Stimulated activated CD8-positive, alpha-beta memory T cell treated with anti-CD3 and anti-CD28 coated beads, Interleukin-2, amount 100 ng/mL, for 1 hour (primary cell): ENCODE measurements at places on chromosomes 5 and 9.

DNA sequence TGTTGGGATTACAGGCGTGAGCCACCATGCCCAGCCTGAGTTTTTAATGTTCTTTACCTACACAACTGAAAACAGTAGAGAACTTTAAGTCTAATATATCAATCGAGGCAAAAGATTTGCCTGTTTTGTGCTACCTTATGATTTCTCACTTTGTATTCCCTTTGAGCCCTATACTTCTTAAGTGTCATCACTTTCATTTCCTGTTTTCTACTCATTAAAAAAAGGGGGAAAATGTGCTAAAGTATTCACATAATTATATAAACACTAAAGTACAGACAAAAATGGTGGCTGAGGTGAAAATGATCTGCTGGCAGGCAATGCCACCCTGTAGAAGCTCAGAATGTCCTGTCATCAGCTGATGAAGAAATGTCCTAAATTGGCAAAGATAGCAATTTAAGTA lies 23.6 kb downstream of the ATG10 start:
- no peak for DNase-seq

GRCh38 chr9:116952436-116952810 lies 265.3 kb downstream of the TRIM32 start:
- no peak for DNase-seq

GRCh38 chr5:118956727-118957126 lies 31.6 kb downstream of the DTWD2 start:
- DNase-seq: no peak

GRCh38 chr5:132669966-132670882 lies 3.6 kb upstream of the IL4 start:
- DNase-seq: no peak

DNA sequence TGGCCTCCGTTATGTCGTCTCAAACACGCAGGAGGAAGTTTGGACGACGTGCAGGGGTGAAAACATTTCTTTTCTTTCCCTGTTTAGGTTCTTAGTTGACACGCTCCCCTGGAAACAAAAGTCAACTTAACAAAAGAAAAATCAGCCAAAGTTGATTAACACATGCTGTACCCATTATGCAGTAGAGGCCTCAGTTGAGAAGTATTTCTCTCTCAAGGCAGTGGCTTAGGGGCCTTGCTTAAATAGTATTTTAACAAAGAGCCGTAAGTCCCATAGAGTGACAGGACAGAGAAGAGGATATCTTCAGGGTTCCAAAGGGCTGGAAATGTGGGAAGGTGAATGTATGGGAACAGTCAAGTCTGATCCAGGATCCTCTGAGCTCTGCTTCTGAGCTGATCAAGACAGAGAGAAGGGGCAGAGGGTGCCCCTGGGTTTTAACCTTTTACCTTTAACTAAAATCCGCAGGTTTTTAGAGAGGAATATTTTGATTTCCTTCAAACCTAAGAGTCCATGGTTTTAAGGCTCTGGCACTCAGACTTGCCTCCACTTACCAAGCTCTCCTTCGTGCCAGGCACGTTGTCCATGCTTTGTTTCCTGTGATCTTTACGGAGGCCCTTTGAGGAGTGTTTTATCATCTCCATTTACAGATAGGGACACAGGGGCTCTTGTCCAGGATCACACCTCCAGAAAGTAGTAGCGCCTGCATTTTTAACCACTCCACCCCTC lies 629 bp upstream of the CD74 start:
- no peak for DNase-seq

GRCh38 chr9:76292246-76292645 lies 102.0 kb downstream of the RFK start:
- no peak for DNase-seq

- no peak for DNase-seq
Observed at GRCh38 chr5:86175224-86175623, 442.5 kb upstream of the COX7C start.

DNA sequence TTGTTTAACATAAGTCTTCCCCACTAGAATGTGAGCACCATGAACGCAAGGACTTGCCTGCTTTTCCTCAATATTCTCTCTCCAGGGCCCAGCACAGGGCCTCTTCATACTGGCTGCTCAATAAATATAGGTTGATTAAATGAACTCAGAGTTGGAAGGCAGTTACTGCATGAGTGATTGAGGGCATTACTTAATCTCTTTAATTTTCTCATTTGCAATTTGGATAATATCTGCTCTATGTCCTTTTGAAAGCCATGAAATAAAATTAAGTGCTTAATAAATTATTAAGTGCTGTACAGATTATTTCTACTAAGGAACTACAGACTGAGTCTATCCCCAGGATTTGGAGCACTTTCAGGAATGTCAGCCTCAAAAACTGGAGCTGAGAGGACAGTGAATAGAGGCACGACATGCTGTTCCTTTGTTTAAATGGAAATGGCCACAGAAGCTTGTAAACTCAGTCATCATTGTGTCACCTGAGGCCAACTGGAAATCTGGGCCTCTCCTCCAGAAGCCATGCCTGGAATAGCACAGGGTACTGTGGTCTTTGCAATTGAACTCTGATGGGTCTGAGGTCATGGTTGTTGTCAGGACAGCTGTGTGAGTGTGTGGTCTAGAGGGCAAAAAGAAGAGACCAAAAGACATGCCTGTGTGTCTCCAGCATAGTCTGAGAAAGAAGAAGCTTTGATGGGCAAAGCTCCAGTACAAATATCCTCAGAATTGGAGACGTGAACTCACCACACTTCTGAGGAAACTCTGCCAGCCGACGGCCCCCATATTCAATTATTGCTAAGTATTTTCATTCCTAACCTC lies 86.1 kb downstream of the SH3TC2 start:
- DNase-seq: no peak

DNA sequence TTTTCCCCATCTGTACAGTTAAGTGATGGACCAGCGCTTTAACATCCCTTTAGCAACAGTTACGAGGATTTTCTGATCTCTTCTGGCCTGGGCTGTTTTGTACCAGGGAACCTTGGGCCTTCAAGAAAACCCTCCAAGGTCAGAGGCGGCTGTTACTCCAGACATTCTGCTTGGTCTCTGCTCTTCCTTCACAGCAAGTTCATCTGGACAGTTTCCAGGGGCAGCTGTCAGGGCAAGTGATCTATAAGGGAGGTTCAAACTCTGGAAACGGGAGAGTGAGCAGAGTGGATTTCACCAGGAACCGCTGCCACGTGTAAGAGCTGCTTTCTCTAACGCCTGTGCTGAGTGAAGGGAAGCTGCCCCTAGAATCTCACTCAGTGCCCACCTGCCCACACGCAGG lies 36.7 kb downstream of the ZNF618 start:
- no peak for DNase-seq

- DNase-seq: no peak
Observed at GRCh38 chr5:37111426-37112382, 137.5 kb downstream of the CPLANE1 start.

- DNase-seq: no peak
Observed at GRCh38 chr9:77507212-77507961, 140.7 kb downstream of the GNA14 start.

- no peak for DNase-seq
Observed at GRCh38 chr5:36630201-36631145, 24.1 kb downstream of the SLC1A3 start.

GRCh38 chr5:74539986-74540385 lies 100.5 kb downstream of the ENC1 start:
- DNase-seq: no peak

DNA sequence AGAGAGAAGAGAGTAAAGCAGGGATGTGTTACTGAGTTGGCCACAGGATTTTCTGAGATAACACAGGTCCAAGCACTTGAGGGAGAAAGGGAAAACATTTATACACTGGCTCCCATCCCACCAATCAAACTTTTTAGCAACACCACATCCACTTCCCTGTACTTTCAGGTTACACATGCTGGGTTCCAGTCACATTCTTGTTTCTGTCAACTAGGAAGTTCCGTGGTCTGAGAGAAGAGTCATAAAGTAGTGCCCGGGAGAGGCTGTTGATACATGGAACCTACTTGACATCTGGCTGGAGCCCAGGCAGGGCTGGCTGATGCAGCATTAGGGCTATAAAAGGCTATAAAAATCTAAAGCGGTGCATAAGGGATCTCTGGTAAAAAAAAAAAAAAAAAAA lies 473.9 kb upstream of the COX7C start:
- DNase-seq: no peak

- DNase-seq: no peak
Observed at GRCh38 chr5:39266442-39266841, 47.1 kb upstream of the FYB1 start.

GRCh38 chr5:127976991-127977717 lies 106.4 kb upstream of the SLC12A2 start:
- DNase-seq: no peak

DNA sequence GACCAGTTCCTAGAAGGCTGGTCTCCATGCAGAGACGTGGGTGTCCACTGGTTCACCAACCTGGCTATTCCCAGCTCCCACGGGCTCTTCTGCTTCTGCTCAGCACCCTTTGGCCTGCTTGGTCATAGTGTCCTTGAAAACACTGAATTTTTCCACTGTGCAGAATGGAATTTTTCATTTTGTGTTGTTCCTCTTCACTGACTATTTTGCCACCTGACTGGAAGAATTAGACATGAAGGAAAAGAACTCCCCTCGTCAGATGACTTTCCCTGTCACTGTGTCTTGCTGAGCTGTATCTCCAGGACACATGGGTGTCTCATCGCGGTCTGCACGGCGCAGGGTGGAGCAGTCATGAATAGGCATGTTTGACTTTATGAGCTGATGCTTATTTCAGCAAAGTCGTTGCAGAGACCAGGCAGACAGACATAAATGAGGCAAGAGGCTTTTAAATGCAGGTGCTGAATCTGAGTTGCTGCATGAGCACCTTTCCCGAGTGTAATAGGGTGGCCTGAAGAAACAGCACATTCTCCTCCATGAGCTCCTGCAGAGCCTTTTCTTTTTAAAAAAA lies 50.2 kb upstream of the SEMA4D start:
- no peak for DNase-seq

- no peak for DNase-seq
Observed at GRCh38 chr5:119328753-119329602, 26.8 kb upstream of the TNFAIP8 start.

- no peak for DNase-seq
Observed at GRCh38 chr5:143262393-143263174, 140.9 kb downstream of the NR3C1 start.

DNA sequence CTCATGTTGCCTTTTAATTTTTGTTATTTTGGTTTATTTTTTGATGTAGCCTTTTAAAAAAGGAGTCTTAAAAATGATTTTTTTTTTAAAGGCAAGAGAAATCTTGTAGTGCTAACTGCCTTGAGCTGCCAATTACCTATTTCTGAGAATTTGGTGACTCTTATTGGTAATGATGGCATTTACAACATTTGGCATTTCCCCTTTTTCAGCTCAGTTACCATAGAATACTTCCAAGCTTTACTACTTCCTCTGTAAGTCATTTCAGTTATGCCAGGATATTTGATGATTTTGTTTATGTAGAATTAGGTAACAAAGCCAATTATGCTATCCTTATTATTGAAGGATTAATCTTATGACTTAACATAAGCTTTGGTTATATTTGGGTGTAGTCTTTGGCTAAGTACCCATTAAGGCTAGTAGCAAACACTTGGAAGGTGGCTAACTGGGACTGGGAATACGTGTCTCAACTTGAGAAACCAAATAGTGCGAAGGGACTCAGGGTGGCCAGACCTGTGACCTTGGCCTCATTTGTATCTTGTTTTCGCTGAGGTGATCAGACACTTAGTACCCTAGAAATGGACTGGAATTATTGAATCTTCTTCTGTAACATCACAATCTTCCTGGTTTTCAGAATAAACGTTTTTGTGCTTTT lies 27.7 kb downstream of the CDC37L1 start:
- DNase-seq: no peak

- no peak for DNase-seq
Observed at GRCh38 chr9:93574900-93575795, 1.2 kb upstream of the PHF2 start.

GRCh38 chr5:65394087-65394486 lies 87.6 kb downstream of the ADAMTS6 start:
- no peak for DNase-seq

- DNase-seq: no peak
Observed at GRCh38 chr5:67746103-67746502, 469.5 kb upstream of the PIK3R1 start.

- DNase-seq: no peak
Observed at GRCh38 chr9:128895556-128895955, 13.6 kb downstream of the LRRC8A start.

- DNase-seq: no peak
Observed at GRCh38 chr9:131704141-131704983, 35.5 kb downstream of the RAPGEF1 start.

GRCh38 chr9:131289301-131290035 lies at the start of gene PLPP7:
Gene PLPP7 (plus strand): TSS chr9:131289723. CDS start chr9:131289998, 275 bp downstream.
- no peak for DNase-seq

DNA sequence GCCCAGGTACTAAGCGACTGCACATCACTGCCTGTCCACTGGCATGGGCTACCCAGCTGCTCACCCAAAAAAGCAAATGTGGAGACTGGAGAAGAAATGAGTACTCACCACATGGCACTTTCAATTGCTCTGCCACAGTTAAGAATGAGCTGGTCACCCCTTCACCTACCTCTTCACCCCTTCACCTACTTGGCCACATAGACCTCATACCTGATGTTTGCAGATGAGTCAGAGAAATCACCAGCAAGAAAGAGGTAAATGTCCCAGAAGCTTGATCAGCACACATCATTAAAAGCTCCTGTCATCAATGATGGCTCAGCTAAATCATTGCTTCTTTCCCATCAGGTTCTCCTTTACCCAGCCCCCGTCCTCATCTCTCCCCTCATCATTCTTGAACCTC lies 7.6 kb upstream of the PRUNE2 start:
- no peak for DNase-seq

- DNase-seq: no peak
Observed at GRCh38 chr5:96338624-96339415, 94.2 kb downstream of the PCSK1 start.

- no peak for DNase-seq
Observed at GRCh38 chr9:96169484-96169883, 132.5 kb downstream of the HSD17B3 start.

DNA sequence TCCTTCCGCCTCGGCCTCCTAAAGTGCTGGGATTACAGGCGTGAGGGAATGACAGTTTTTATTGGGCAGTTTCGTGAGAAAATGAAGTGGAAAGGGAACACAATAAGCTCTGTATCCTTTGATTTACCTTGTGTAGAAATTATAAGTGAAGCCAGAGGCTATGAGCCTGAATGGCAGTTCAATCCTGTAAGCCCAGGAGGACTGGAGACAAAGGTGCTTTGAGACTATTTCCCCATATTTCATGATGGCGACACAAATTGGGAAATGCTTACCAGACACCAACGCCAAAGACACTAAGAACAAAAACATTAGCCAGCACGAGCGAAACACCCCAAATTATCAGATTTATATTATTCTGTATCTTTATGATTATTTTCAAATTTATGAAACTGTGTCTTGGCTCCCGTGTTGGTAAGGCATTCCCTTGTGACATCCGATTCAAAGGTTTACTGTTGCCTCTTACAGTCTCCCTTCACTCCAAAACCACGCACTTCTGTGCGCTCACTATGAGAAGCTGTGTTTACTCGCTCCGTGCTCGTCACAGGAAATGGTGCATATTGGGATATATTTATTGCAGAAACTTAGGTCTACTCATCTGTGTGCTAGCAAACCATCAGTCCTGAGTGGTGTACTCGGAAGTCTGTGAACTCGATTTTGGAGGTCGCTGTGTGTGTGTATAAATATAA lies 73.9 kb downstream of the SH3PXD2B start:
- DNase-seq: no peak
